ENCODE measurements at places on chromosomes 3 and 15. TPM values are rescaled to one million over a fixed set of nuclear protein-coding genes. Genes with fewer than 3 reads are reported as not detected.

DNA sequence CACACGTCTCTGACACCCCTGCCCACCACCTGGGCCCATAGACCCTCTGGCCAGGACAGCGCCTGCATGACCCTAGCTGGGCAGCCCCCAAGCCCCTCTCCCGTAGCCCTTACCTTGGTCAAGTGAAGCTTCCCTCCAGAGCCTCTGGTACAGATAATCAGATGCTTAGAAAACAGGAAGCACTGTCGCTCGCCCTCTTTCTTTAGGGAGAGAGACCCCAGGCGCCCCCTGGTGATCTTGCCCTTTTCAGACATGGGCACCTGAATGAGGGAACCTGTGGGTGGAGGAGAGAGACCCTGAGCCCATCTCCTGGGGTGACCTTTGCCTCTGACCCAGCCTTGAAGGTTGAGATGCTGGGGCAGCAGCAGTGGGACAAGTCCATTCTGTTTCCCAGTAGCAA, 65.4 kb downstream of the RASGRF1 start:
- no peak for DNase-seq

GRCh38 chr3:168117059-168117458, 21.3 kb upstream of the GOLIM4 start:
- no peaks in the 10 kb centered on the region for H3K27me3 ChIP-seq
- no peaks in the 10 kb centered on the region for H3K36me3 ChIP-seq
- H3K4me1 ChIP-seq, result no peaks in the 10 kb centered on the region
- H3K27ac ChIP-seq, result no peak overlapping the region
- H3K4me3 ChIP-seq, result no peak overlapping the region
- no peak for DNase-seq

The SLC24A5 gene
- total RNA-seq, result not detected

- peak; percentile 92 for DNase-seq
- no peaks in the 10 kb centered on the region for H3K36me3 ChIP-seq
- peak overlapping the region; percentile 31 for H3K4me3 ChIP-seq
- H3K27ac ChIP-seq, result peak overlapping the region; percentile 88
- H3K4me1 ChIP-seq, result peaks cover 96% of the 10 kb centered on the region
Measured at GRCh38 chr3:158768361-158768787, 33.5 kb upstream of the MFSD1 start.

DNA sequence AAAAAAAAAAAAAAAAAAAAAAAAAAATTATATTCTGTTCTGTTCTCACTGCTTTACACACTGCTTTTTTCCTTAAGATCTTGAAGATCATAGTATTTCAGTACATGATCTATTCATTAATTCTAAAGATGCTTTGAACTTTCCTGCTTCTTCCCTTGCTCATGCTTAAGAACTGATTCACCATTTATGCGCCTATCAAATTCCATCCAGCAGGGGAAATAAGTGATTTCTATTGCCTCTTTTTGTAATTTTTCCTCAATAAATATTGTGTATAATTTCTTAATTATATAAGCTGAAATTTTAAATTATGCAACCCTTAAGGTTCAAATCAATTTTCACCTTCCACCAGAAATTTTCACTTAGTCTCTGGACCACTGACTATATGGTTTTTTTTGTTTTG, 10.6 kb downstream of the DENND6A start:
- peaks cover 34% of the 10 kb centered on the region for H3K36me3 ChIP-seq
- H3K4me1 ChIP-seq, result peaks cover 57% of the 10 kb centered on the region
- no peak overlapping the region for H3K27ac ChIP-seq
- no peak overlapping the region for H3K4me3 ChIP-seq
- no peak for DNase-seq

GRCh38 chr3:46684891-46685290, 8.6 kb downstream of the ALS2CL start:
- peaks cover 6% of the 10 kb centered on the region for H3K4me1 ChIP-seq
- no peaks in the 10 kb centered on the region for H3K27me3 ChIP-seq
- H3K36me3 ChIP-seq, result peaks cover 68% of the 10 kb centered on the region
- DNase-seq, result no peak
- no peak overlapping the region for H3K27ac ChIP-seq
- H3K4me3 ChIP-seq, result no peak overlapping the region

DNA sequence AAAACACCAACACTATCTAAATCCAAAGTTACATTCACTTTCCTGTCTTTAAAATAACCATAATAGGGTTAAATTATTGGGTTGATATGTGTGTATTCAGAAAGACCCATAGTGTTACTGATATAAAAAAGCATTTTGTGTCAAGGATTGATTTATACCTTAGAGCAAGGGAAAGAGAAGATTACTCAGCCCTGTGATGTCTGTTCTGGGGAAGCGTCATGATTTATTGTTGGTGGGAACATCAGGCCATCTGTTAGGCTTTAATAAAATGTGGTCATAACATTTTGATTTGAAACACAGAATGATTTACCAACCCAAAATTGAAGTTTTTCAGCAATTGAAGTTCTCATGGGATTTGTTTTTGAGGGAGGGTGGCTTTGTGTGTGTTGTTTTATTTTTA, 33.2 kb downstream of the SIDT1 start:
- no peak overlapping the region for H3K4me3 ChIP-seq
- H3K27me3 ChIP-seq, result no peaks in the 10 kb centered on the region
- no peaks in the 10 kb centered on the region for H3K4me1 ChIP-seq
- no peak for DNase-seq
- no peaks in the 10 kb centered on the region for H3K36me3 ChIP-seq

The CEP70 gene
- 41.4 TPM for total RNA-seq

- H3K4me3 ChIP-seq, result no peak overlapping the region
- no peaks in the 10 kb centered on the region for H3K27me3 ChIP-seq
- H3K27ac ChIP-seq, result no peak overlapping the region
- no peaks in the 10 kb centered on the region for H3K36me3 ChIP-seq
Measured at GRCh38 chr3:140276703-140277102, 341.7 kb downstream of the CLSTN2 start.

GRCh38 chr3:50567011-50567385, 549 bp downstream of the C3orf18 start:
- peak overlapping the region; percentile 78 for H3K4me3 ChIP-seq
- H3K36me3 ChIP-seq, result peaks cover 6% of the 10 kb centered on the region
- H3K27ac ChIP-seq, result peak overlapping the region; percentile 89
- no peaks in the 10 kb centered on the region for H3K27me3 ChIP-seq
- DNase-seq, result no peak

GRCh38 chr3:150681057-150681456, 22.7 kb downstream of the ERICH6 start:
- no peak overlapping the region for H3K27ac ChIP-seq
- no peaks in the 10 kb centered on the region for H3K36me3 ChIP-seq
- H3K4me3 ChIP-seq, result no peak overlapping the region
- DNase-seq, result no peak
- no peaks in the 10 kb centered on the region for H3K4me1 ChIP-seq
- H3K27me3 ChIP-seq, result no peaks in the 10 kb centered on the region

The CLDN16 gene
- not detected for total RNA-seq
